CMK (cell line): ENCODE measurements at places on chromosomes 13 and 19.

DNA sequence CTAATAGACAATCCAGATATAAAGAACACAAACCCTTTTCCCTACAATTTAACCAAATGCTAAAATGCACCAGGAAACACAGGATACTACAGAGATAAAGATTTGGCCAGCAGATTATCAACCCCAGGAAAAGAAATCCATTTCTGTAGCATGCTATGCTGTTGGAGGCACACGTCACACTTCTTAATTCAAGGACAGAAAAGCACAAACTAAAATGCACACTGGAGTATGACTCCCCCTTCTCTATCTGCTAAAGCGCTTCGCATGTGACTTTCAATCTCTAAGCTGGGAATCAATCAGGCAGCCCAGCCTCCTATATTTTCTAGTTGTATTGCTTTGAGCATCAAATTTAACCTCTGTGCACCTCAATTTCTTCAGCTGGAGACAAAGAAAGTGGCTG lies 22.2 kb downstream of the ABCC4 start:
- no peak for DNase-seq

- DNase-seq, result no peak
Observed at GRCh38 chr19:31338069-31338776, 11.0 kb downstream of the TSHZ3 start.

- no peak for DNase-seq
Observed at GRCh38 chr19:30547246-30547645, 175.1 kb downstream of the ZNF536 start.

DNA sequence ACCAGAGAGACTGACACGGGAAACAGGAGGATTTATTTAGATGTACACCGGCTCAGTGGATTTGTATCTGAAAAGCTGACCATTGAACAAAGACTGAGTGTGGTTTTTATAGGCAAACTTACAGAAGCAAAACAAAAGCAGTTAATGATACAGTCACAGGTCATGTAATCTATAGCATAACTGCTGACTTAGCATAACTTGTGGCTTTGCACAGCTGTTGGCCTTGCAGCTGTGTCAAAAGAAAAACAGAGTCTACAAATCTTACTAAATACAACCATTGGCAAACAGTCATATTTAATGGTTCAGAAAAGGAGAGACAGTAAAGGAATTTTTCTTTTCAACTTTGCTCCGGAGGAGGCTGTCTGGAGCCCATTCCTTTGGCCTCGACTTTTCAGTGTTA lies 2.3 kb upstream of the ILF3 start:
- DNase-seq, result no peak

- no peak for DNase-seq
Observed at GRCh38 chr19:17021793-17022590, 4.6 kb downstream of the CPAMD8 start.

- no peak for DNase-seq
Observed at GRCh38 chr19:41098762-41099161, 10.5 kb downstream of the CYP2A13 start.

GRCh38 chr13:26626271-26626670 lies 68.8 kb downstream of the WASF3 start:
- no peak for DNase-seq

DNA sequence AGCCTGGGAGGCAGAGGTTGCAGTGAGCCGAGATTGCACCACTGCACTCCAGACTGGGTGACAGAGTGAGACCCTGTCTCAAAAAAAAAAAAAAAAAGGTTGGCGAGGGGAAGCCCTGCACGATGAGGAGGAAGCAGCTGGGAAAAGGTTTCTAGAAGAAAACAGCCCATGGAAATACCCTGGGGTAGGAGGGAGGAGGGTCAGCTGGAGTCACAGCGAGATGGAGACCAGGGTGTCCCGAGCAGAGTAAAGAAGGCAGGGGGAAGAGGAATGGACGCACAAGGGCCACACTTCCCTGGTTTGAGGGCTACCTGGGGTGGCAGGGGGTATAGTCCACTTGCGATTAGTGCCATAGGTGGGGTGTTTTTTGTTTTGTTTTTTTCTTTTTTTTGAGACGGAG lies 6.4 kb downstream of the KANK3 start:
- no peak for DNase-seq

GRCh38 chr19:46211201-46211881 lies 18.2 kb upstream of the IGFL1 start:
- no peak for DNase-seq

DNA sequence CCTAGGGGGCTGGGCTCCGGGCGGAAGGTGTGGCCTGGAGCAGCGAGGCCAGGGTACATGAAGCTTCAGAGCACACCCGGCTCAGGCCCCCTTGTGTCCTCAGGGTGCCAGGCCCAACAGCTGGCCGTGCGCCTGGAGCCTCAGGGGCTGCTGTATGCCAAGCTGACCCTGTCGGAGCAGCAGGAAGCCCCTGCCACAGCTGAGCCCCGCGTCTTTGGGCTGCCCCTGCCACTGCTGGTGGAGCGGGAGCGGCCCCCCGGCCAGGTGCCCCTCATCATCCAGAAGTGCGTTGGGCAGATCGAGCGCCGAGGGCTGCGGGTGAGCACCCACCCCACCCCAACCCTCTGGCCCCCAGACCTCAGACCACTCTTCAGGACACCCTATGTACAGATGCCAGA lies 3.2 kb downstream of the SYDE1 start:
- DNase-seq, result no peak

DNA sequence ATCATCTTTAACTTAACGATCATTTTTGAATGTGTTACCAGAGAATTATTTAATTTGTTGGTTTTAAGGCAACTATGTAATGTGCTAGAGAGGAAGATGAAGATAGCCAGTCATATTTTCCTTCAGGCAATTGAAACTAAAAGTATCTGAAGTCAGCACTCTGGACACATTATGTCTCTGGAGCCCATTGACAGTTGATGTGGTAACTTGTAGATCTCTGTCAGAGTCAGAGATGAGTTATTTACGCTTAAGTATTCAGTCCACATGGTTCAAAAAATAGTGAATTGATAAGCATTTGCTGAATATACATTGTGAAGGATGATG lies 2.1 kb downstream of the ZMYM2 start:
- no peak for DNase-seq

DNA sequence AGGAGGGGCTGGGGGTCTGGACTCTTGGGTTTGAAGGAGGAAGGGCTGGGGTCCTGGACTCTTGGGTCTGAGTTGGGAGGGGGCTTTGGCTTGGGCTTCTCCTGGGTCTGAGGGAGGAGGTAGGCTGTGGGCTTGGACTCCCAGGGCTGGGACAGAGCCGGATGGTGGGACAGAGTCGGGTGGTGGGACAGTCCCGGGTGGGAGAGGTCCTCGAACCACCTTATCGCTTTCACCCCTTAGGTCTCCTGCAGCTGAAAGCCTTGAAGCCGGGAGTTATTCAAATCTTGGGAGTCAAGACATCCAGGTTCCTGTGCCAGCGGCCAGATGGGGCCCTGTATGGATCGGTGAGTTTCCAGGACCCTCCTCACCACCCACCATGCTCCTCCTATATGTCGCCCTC lies 1.4 kb downstream of the FGF21 start:
- DNase-seq, result no peak

GRCh38 chr19:18596752-18597157 lies 8.2 kb downstream of the REX1BD start:
- no peak for DNase-seq

- DNase-seq, result no peak
Observed at GRCh38 chr13:37640499-37640898, 41.9 kb upstream of the POSTN start.

DNA sequence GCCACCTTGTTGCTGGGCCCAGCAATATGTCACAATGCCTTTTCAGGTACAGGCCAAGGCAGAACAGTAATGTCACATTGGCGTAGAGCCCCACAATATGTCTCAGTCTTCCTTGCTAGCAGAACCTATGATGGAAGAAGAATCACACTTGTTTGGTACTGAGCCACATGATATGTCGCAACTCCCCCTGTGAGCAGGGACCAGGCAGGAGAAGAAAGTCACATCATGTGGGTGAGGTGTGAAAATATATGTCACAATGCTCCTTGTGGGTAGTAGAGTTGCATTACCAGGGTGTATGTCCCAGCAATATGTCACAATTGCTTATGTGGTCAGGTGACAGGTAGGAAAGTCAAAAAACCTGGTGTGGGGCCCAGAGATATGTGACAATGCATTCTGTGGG lies 7.1 kb upstream of the ZNF91 start:
- no peak for DNase-seq

DNA sequence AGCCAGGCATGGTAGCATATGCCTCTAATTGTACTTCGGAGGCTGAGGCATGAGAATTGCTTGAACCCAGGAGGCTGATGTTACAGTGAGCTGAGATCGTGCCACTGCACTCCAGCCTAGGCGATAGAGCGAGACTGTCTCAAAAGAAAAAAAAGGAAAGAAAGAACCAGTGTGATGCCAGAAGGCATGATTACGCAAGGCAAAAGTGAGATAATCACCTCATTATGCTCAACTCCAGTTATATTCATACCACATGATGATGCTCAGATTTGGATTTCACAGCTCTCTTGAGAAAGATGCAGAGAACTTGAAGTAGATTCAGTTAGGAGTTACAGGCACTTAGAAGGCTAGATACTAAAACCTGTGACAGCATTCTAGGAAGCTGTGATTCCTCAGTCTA lies 21.8 kb downstream of the RCBTB1 start:
- DNase-seq, result no peak

DNA sequence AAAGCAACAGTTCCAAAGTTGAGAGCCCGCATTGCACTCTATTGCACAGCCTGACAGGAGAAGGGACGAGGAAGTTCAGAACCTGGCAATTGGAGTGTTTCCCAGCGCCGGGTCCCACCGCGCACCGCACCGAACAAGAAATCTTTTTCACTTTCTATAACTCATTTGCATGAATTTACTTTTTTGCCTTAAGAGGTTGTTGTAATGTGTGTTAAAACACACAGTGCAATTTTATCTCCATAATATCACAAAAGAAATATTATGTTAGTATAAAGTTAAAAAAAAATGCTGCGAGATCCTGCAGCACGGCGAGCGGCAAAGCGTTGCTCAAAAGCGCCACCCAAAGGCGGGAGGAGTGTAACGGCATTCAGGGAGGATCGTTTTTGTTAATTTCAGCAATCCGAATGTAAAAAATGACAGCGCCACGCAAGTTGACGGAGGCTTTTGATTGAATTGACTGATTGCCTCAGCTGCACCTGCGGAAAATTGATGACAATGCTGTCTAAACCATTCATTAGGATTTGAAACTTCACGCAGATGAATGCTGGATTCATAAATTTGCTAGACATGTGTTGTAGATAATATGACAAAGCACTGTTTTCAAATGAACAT lies 303.6 kb upstream of the ZNF507 start:
- no peak for DNase-seq

DNA sequence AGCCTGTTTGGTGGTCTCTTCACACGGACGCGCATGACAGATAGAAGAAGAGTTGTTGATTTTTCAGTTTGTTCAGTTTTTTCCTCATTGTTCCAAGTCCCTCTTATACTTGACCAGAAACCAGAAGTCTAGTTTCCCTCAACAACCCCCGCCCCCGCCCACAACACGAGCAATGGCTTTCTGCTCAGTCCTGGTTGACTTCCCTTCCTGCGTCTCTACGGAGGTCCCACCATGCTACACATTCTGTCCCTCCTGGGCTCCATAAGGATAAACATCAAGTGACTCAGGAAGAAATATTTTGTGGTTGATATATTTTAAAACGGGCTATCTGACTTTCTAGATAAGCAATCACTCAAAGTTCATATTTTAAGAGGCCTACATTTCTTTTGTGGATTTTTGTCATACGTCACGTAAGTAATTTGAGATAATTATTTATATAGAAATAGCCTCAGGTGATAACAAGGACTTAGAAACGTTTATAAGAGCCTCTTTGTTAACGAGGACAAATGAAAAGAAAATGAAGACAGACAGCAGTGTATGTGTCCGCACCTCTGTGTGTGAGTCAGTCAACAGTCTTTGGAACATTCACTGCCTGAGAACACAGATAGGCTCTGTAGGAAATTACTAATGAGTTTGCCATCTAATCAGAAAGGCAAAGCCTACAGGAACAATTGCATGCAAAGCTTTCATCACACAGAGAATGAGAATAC lies 214.4 kb downstream of the RAP2A start:
- peak; percentile 26 for DNase-seq

DNA sequence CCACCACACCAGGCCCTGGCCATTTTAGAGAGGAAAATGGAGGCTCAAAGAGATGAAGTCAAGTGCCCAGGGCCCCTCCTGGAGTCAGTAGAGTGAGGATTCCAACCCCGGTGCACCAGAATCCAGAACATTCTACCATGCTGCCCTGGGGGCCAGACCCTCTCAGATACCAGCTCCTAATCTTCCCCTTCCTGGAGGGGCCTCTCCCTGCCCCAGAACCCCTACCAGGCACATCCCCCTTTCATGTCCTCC lies 11.1 kb downstream of the CAPN12 start:
- no peak for DNase-seq

DNA sequence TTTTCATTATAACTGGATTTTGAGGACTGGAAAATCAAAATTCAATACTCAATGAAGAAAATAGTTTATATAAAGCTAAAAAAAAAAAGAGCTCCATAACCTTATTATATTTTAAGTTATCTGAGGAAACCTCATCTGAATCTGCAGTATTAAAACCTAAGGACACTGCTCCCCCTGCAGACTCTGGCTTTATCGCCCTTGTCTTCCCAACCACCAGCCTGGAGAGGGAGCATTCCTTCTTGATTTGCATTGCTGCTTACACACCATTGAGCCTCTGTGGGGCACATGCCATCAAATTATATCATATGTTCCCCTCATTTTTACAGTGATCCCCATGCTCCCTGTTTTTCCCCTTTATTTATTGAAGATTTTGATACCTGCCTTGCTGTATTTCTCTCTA lies 871.4 kb upstream of the GPC6 start:
- peak; percentile 18 for DNase-seq

DNA sequence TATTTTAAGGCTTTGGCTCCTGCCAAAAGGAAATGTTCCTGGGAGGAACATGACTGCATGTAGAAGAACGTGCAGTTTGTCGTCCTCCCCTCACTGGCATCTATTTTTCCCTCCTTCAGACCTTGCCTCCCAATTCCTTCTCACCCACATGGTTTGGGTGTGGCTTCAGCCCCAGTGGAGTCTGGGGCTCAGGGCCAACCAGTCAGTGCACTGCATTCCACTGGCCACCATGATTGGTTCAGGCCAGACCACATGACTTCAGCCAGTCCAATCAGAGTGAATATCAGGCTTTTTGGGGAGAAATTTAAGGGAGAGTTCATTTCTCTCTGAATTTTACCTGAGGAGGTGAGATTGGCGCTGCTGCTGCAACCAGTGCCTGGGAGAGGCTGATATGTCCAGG lies 171.6 kb downstream of the ZIC5 start:
- no peak for DNase-seq
